Heart right ventricle (tissue), 16 donors: ENCODE measurements at places on chromosomes 1 and 21. TPM values are rescaled to one million over a fixed set of nuclear protein-coding genes. Genes with fewer than 3 reads are reported as not detected.

The PTPN7 gene
- total RNA-seq = 0.55 TPM

The FCAMR gene
- not detected for total RNA-seq

- H3K4me3 ChIP-seq = no peak overlapping the region
- no peaks in the 10 kb centered on the region for H3K4me1 ChIP-seq
- no peak overlapping the region for H3K27ac ChIP-seq
- no peaks in the 10 kb centered on the region for H3K27me3 ChIP-seq
Measured at GRCh38 chr1:190067592-190067991, 410.1 kb downstream of the BRINP3 start.

The SON gene
- total RNA-seq = 159 TPM

- H3K36me3 ChIP-seq = no peaks in the 10 kb centered on the region
- no peaks in the 10 kb centered on the region for H3K27me3 ChIP-seq
- peaks cover 54% of the 10 kb centered on the region for H3K4me1 ChIP-seq
- peak; percentile 26 for DNase-seq
Measured at GRCh38 chr1:234582681-234583301, 27.2 kb downstream of the IRF2BP2 start.

The NPHS2 gene
- total RNA-seq = not detected

DNA sequence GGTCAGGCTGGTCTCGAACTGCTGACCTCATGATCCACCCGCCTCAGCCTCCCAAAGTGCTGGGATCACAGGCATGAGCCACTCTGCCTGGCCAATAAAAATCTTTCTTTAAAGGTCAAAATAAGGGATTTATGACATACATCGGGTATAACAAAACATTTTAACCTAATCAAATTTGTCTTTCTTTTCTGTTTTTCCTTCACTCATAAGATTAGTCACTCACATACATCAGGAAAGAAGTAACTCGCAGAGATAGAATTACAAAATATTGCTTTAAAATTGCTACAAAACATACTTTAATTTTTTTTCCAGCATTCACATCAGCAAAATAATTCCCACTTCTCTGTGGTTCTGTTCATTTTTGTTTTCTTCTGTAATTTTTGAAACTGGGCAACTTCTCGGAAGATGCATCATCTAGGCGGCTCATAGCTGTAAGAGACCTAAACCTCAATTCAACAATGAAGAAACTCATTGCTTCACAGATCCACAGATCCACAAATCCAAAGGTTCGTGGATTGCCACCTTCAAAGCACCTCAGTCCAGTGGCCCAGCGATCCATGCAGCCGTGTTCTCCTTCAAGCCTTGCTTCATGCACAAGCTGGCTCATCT, 39.7 kb downstream of the NEK2 start:
- no peaks in the 10 kb centered on the region for H3K36me3 ChIP-seq
- no peak overlapping the region for H3K4me3 ChIP-seq
- no peaks in the 10 kb centered on the region for H3K27me3 ChIP-seq
- no peak for DNase-seq
- H3K4me1 ChIP-seq = peaks cover 30% of the 10 kb centered on the region
- H3K27ac ChIP-seq = no peak overlapping the region

DNA sequence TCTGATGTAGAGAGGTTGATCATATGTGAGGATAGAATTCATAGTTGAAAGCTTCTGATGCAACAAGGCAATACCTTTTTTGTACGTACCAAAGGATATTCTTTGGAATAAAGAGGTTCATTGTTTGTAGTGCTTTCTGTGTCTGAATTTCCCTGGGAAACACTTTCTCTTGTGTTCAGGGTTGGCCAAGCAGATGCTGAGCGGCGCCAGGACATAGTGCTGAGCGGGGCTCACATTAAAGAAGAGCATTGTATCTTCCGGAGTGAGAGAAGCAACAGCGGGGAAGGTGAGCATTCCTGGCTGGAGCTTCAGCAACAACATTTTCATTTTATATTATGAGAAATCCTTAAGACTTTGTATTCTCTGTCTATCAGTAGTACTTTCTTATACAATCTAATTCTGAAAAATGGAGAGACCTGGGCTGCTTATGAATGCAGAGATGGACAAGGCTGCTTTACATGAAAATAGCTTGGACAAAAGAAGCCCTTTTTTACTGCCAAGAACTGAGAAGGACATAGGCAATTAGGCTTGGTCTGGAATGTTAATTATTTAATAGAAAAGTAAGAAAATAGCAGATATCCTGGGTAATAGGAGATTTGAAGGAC, 85.2 kb downstream of the KIF1B start:
- H3K36me3 ChIP-seq = peaks cover 99% of the 10 kb centered on the region
- H3K27ac ChIP-seq = no peak overlapping the region
- H3K4me1 ChIP-seq = no peaks in the 10 kb centered on the region
- no peak overlapping the region for H3K4me3 ChIP-seq
- DNase-seq = no peak
